Nucleus accumbens (tissue), 56 donors: ENCODE measurements at places on chromosomes 5 and 9.

DNA sequence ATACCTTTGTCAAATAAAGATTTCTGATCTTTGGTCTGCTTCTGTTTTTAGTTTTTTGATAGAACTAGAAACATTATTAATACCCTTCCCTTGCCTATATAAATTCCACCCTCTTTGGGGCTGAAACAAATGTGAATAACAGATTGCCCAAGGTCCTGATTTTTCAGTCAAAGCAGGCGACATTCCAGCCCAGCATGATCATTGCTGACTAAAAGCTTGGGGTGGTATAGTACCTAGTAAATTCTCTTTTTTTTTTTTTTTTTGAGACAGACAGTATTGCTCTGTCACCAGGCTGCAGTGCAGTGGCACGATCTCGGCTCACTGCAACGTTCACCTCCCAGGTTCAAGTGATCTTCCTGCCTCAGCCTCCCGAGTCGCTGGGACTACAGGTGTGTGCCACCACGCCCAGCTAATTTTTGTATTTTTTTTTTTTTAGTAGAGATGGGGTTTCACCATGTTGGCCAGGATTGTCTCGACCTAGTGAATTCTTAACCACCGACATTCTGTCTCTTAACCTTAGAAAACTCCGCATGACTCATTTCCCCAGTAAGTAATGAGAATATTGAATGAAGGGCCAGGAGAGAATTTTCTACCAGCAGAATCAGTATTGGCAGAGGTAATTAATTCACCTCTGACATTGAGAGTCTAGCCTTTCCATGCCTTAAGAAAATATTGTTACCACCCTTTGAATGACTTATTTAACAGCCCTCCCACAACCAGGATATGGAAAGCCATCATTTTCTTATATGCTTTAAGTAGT, 226.4 kb downstream of the GNA14 start:
- DNase-seq = no peak

- DNase-seq = no peak
Measured at GRCh38 chr5:81424728-81425127, 30.8 kb upstream of the ACOT12 start.

- DNase-seq = no peak
Measured at GRCh38 chr5:83510260-83510659, 38.7 kb downstream of the VCAN start.

- no peak for DNase-seq
Measured at GRCh38 chr5:171577042-171577758, 157.8 kb downstream of the FGF18 start.

DNA sequence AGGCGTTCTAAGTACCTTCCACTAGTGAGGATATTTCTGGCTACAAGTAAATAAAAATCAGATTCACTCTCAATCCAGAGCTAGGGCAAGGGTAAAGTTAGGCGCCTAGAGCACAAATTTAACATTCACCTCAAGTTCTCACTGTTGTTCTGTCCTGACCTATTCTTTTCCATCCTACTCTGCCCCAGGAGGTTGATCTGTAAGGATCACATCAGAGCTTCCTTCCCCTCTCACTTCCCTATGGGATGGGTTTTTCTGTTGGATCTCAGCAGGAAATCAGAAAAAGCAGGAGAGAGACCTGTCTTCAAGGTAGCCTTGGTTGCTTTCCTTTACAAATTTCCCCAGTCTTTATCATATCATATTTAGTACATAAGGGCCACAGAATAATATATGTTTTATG, 316.7 kb downstream of the GABRG2 start:
- no peak for DNase-seq

GRCh38 chr5:10503997-10504793, 59.7 kb upstream of the ANKRD33B start:
- DNase-seq = no peak
